Bronchial epithelial cell (primary cell): ENCODE measurements at places on chromosomes 1 and 21.

- DNase-seq = no peak
These were observed 12.8 kb downstream of the PDE9A start for GRCh38 chr21:42666023-42666747.

DNA sequence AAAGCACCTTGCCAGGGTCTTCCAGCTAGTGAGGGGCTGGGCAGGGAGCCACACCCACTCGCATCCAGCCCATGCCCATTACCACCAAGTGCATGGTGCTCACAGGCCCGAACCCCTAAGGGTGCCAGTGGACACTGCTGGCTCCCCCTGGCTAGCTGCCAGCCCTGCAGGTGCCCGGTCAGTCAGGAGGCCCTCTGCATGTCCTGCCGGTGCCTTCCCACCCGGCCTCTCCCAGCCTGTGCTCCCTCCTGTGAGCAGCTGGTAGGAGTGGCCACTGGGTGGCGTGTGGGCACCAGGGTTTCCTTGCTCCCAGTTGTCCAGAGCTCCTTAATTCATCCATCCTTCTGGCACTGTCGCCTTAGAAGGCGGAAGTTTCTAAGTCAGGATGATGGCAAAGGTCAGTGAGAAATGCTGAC lies 33.4 kb downstream of the QSOX1 start:
- peak; percentile 29 for DNase-seq

- DNase-seq = peak; percentile 79
These were observed 164.4 kb downstream of the GIPC2 start for GRCh38 chr1:78210175-78210574.

DNA sequence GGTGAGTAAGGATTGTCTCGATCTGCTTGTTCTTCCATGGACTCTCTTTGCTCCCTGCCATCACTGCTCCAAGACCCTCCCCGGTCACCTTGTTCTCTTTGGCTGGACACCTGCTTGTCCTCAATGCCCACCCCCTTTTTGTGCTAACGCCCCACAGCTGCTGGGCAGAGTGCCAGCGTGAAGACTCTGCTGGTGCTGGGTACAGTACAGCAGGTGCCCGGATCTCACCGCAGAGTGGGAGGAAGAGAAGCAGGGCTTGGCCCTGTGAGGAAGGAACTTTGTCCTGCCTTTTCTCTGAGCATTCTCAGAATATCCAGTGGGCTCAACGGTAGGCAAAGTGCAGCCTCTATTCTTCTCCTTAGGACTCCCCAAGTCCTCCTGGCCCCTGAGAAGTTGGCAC lies 90.1 kb downstream of the PLXNA2 start:
- no peak for DNase-seq

- no peak for DNase-seq
These were observed 12.2 kb downstream of the UBR4 start for GRCh38 chr1:19197845-19198244.

GRCh38 chr1:113390871-113391648 lies 745 bp downstream of the MAGI3 start:
- no peak for DNase-seq

- no peak for DNase-seq
These were observed 134.1 kb downstream of the SYT14 start for GRCh38 chr1:210072129-210072528.

GRCh38 chr1:90411185-90411584 lies 305.9 kb downstream of the BARHL2 start:
- DNase-seq = peak; percentile 32

- peak; percentile 51 for DNase-seq
These were observed 90.1 kb upstream of the IRF2BP2 start for GRCh38 chr1:234699795-234700665.

DNA sequence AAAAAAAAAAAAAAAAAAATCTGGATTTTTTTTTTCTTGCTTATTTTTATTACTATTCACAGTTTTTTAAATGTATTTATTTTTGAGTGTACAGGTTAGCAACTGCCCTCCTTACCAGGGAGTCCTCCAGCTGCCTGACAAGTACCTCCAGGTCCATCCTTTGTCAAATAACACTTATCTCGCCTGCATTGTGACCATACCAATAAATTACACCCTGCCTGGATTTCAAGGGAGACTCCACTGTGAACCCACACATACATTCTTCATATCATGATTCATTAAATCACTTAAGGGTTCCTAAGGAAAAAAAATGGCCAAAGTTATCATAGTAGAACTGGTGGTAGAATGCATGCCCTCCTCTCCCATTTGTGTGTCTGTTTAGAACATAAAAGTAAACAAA lies 38.4 kb downstream of the EEIG2 start:
- no peak for DNase-seq

DNA sequence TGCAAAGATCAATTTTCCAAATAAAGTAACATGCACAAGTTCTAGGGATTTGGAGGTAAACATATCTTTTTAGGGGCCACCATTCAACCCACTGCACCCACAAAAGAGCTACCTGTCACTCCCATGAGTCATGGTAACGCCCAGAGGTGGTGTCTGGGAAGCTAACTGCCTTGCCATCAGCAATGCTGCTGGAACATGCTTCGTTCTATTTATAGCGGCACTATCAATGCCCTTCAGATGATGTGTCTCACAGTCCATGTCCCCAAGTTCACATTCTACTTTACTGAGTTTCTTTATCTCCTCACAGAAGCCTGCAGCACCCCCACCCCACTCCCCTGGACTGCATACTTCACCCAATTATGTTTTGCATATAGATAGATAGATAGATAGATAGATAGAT lies 95.4 kb downstream of the LPAR3 start:
- peak; percentile 64 for DNase-seq

GRCh38 chr1:77222496-77222895 lies 3.3 kb upstream of the PIGK start:
- DNase-seq = no peak
